ENCODE measurements at places on chromosomes 7 and 10.
A peak's percentile ranks its signal among the peaks of the same experiment; 100 is the strongest.

GRCh38 chr10:6202684-6203330, at the start of gene PFKFB3:
PFKFB3 (plus strand) TSS chr10:6202932; CDS start chr10:6203261, 329 bp downstream.
- DNase-seq, result peak; percentile 95

- DNase-seq, result peak; percentile 71
These were observed 1.7 kb upstream of the PAX2 start for GRCh38 chr10:100743626-100744135.

- peak; percentile 74 for DNase-seq
These were observed 79.8 kb downstream of the ABI1 start for GRCh38 chr10:26780793-26781601.

- DNase-seq, result no peak
These were observed 94.7 kb downstream of the HDAC9 start for GRCh38 chr7:18590241-18590640.

- no peak for DNase-seq
These were observed 4.1 kb upstream of the GTPBP4 start for GRCh38 chr10:983971-984655.

DNA sequence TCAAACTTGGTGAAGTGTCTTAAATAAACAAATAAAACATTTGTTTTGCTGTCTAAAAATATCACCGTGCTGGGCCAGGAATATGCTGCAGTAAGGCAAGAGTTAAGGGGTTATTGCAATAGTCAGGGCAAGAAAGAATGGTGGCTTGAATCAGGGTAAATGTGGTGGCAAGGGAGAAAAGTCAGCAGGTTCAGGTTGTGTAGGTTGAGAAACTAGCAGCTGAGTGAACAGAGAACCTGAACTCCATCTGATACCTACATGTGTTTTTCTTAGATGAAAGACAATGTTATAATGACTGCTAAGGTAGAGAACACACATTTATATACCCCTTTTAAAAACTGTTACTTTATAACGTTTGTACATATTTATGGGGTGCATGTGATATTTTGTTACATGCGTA, 28.7 kb downstream of the OTUD1 start:
- no peak for DNase-seq

DNA sequence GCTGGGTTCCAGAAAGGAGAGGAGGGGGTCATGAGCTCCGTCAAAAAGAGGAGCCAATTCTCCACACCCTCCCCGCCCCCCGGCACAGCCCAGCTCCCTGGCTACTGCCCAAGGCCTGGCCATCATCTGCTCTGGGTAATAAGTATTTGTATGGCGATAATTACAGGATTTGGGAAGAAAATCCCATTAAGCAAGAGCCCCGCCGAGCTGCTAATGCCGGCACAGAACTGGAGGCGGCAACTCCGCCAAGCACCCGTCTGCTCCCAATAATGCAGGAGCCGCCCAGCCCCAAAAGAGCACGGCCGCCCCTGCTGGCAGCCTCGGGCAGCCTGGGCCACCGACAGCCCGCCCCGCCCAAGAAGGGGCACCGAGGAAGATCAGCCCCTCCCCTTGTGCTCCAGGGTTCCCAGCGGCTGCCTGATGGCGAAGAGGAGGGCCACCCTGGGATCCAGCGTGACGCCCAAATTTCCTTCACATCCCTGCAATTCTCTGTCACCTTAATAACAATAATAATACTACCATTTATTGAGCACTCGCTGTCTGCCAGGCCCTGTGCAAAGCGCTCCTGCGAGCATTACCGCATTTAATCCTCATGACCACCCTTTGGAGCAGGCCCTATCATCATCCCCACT, 5.9 kb downstream of the SLIT1 start:
- peak; percentile 90 for DNase-seq

DNA sequence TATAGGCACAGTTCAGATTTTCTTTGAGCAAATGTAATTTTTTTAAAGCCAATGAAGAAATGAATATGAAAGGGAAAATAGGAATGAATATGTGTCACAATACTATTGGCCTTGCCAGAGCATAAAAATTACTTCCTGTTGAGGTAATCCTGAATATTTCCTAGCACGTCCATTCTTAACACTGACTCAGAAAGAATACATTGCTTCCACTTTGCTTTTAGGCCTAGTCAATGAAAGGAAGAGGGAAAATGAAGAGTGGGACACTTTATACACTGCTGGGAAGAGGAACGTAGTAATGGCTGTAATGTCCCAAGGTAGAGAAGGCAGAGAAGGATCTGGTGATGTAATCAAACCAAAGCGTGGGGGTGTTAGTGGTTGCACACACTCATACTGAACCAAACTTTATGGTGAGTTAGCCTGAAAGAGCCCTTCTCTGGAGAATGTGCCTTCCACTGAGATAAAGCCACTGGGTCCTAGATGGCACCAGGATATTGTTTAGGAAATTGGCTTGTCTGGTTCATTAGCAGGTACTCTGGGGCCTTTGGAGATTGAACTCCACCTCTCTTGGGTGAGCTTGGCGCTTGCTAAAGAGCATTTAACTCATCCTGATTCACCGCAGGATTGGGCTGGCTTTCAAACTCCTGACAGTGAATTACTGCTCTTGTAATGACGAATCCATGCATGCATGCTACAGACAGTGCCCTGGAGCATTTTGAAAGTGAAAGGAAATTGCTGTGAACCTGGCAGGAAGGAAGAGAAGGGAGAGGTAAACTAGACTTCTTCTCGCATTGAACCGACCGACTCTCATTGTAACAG, 254.9 kb downstream of the KIAA1217 start:
- no peak for DNase-seq

All from H9 (cell line).